IMR-90 (cell line): ENCODE measurements at places on chromosomes 12 and 14.
A peak's percentile ranks its signal among the peaks of the same experiment; 100 is the strongest.

- H3K4me1 ChIP-seq = no peaks in the 10 kb centered on the region
- DNase-seq = no peak
- peaks cover 4% of the 10 kb centered on the region; the same call in 1 of the 2 replicates for H3K36me3 ChIP-seq
- H3K27me3 ChIP-seq = no peaks in the 10 kb centered on the region; the same call in 1 of the 2 replicates
- H3K27ac ChIP-seq = no peak overlapping the region
These were observed 12.2 kb downstream of the DEGS2 start for GRCh38 chr14:100147181-100147631.

DNA sequence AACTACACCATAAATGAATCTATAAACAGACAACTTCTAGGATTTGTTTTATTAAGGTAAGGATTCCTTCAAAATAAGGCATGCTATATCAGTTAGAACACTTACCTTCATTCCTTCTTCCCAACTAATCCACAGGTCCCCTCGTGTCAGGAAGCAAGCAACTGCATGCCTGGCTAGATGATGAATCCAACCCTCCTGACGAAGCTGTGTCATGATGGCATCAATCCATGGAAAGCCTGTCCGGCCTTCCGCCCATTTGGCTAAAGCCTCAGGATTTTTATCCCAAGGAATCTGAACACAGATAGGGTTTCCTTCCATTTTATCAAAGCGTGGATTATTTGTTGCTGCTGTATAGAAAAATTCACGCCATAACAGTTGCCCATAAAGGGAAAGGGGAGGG is 12.5 kb upstream of the MTERF2 start:
- peaks cover 4% of the 10 kb centered on the region for H3K4me1 ChIP-seq
- no peaks in the 10 kb centered on the region for H3K27me3 ChIP-seq
- peaks cover 3% of the 10 kb centered on the region; the same call in 1 of the 2 replicates for H3K36me3 ChIP-seq

- no peaks in the 10 kb centered on the region for H3K27me3 ChIP-seq
- H3K36me3 ChIP-seq = no peaks in the 10 kb centered on the region
- H3K4me3 ChIP-seq = no peak overlapping the region
These were observed 292.4 kb upstream of the PWP1 start for GRCh38 chr12:107393043-107393717.

DNA sequence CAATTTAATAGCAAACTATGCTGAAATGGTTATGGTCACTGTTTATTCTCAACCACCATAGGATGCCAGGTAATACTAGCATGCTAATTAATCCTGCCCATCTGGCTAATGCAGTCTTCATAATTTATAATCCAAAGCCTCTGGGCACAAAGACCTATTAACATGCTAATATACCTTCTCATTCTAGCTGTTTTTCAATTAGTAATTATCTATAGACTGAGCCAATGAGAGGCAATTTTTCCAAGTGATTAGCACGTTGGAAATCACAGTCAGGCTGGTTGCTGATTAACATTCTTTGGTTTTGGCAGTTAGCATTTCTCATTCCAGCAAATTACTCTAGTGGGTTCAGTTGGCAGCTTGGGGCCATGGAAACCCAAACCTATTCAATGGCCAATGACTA is 357.2 kb downstream of the SEC23A start:
- H3K36me3 ChIP-seq = no peaks in the 10 kb centered on the region
- H3K4me1 ChIP-seq = no peaks in the 10 kb centered on the region
- H3K4me3 ChIP-seq = no peak overlapping the region
- DNase-seq = no peak

- no peaks in the 10 kb centered on the region for H3K27me3 ChIP-seq
- H3K27ac ChIP-seq = no peak overlapping the region
These were observed 114.8 kb downstream of the RERGL start for GRCh38 chr12:17975239-17975638.

- H3K36me3 ChIP-seq = no peaks in the 10 kb centered on the region
- H3K4me1 ChIP-seq = no peaks in the 10 kb centered on the region
- no peak overlapping the region for H3K27ac ChIP-seq
- no peaks in the 10 kb centered on the region for H3K27me3 ChIP-seq
These were observed 107.4 kb downstream of the GRIP1 start for GRCh38 chr12:66571361-66571915.

DNA sequence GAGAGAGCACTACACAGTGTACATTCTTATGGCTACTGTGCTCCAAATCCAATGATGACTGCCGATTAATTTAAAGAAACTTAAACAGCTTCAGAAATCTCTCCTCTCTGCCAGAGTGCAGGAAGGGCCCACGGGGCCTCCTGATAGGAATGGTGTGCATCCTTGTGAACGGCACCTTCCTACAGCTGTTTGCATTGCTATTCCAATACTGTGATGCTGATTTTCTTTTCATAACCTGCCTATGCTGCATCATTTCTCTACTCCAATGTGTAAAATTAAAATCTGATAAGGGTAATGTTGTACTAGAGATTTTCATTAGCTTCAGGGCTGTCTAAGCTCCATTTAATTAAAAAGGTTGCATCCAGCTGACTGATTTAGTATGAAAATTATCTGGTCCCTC is 159.0 kb downstream of the HELB start:
- peaks cover 1% of the 10 kb centered on the region; the same call in 1 of the 2 replicates for H3K27me3 ChIP-seq
- H3K36me3 ChIP-seq = no peaks in the 10 kb centered on the region
- no peak for DNase-seq
- H3K4me1 ChIP-seq = no peaks in the 10 kb centered on the region
- H3K27ac ChIP-seq = no peak overlapping the region
- no peak overlapping the region for H3K4me3 ChIP-seq

GRCh38 chr14:52706286-52706685 is 714 bp upstream of the PSMC6 start:
- H3K36me3 ChIP-seq = peaks cover 5% of the 10 kb centered on the region
- H3K27ac ChIP-seq = no peak overlapping the region
- H3K27me3 ChIP-seq = no peaks in the 10 kb centered on the region
- H3K4me3 ChIP-seq = no peak overlapping the region

DNA sequence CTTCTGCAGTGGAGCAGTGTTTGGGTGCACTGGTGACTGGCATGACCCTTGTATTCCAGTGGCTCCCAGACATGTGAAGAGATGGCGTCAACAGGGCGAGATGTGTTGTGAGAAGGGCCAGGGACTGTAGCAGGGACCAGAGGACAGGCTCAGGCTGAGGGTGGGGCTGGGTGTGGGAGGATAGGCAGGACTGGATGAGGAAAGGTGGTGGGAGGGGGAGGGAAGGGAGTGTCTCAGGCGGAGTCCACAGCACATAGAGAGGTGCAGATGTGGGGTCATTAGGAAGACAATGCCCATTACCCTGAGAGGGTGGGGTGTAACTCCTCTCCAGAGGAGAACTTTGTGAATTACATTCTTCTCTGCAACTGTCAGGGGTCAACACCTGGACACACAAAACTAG is 78.5 kb downstream of the DICER1 start:
- H3K27ac ChIP-seq = no peak overlapping the region
- H3K4me1 ChIP-seq = peaks cover 5% of the 10 kb centered on the region; the same call in 1 of the 2 replicates
- peaks cover 5% of the 10 kb centered on the region for H3K27me3 ChIP-seq
- no peak for DNase-seq

DNA sequence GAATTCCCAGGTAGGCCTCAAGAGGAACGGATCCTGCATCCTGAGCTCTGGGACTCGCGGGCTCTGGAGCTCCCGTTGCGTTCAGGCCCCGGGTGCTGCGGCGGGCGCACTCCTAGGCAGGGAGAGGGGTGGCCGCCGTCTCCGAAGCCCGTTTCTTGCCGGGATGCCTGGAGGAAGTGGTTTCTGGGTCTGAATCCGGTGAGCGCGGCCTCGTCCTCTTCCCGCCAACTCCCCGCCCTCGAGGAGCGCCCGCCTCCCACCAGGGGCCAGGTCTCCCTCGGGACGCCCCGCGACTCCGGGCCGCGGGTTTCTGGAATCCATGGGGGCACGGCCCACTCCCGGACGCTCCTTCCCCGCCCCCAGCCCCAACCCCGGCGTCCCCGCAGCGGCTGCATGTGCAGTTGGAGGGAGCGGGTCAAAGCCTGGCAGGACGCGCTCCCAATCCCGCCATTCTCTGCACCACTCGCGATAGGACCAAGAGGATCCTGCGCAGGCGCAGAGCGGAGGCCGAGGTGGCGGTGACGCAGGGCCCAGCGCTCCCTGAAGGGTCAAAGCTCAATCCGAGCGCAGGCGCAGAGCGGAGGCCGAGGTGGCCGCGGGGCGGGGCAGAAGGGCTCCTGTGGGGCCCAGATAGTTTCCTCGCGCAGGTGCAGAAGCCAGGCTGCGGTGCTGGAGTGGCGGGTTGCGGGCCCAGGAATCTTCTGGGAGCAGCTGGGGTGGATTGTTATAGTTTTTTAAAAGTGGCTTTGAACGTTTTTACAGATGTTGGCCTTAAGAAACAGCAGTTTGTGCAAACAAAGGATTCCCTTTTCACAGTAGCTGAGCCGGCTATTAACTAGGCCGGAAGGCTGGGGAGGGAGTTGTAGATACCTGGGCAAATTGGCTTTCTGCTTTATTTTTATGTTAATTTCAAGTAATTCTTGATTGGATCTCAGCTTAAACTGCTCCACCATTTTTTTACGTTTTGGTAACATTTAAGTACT is 796.4 kb downstream of the AACS start:
- H3K27ac ChIP-seq = no peak overlapping the region
- no peak for DNase-seq
- no peak overlapping the region for H3K4me3 ChIP-seq

GRCh38 chr14:38705220-38705619 is 397.8 kb downstream of the SEC23A start:
- H3K4me1 ChIP-seq = no peaks in the 10 kb centered on the region
- H3K27me3 ChIP-seq = no peaks in the 10 kb centered on the region
- H3K27ac ChIP-seq = no peak overlapping the region

- peaks cover 6% of the 10 kb centered on the region for H3K4me1 ChIP-seq
- no peak overlapping the region for H3K4me3 ChIP-seq
- no peak overlapping the region for H3K27ac ChIP-seq
- H3K36me3 ChIP-seq = no peaks in the 10 kb centered on the region
- no peak for DNase-seq
- no peaks in the 10 kb centered on the region for H3K27me3 ChIP-seq
These were observed 179.9 kb downstream of the BTG1 start for GRCh38 chr12:91965781-91966180.

DNA sequence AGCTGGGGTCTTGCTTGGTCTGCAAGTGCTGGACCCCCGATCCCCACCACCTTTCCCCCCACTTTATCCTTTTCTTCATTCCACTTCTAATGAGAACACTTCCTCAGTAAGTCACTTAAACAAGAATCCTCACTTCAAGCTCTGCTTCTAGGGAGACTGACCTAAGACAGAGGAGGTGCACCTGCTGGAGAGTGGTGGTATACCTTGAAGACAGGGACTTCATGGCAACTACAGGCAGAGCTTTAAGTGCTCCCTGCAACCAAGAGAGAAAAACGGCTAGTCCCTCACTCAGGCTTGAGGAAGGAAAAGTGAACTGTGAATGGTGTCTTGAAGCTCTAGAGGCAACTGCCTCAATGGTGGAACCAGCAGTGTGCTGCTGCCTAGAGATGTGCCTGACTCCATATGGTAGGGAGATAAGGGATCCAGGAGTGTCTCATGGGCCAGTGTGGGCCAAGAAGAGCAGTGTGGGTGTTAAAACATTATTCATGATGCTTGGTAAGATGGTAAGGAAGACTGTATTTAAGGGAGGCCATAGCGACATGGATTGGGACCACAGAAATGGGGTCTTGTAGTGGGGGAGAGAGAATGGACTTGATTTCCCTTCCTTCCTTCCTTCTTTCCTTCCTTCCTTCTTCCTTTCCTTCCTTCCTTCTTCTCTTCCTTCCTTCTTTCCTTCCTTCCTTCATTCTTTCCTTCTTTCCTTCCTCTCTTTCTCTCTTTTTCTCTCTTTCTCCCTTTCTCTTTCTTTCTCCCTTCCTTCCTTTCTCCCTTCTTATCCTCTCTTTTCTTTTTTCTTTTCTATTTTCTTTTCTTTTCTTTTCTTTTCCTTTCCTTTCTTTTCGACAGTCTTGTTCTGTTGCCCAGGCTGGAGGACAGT is 96.2 kb upstream of the NAP1L1 start:
- H3K4me3 ChIP-seq = no peak overlapping the region
- H3K27me3 ChIP-seq = no peaks in the 10 kb centered on the region
- no peak overlapping the region for H3K27ac ChIP-seq
- DNase-seq = no peak

- H3K36me3 ChIP-seq = no peaks in the 10 kb centered on the region
- DNase-seq = peak; percentile 47
- no peak overlapping the region for H3K4me3 ChIP-seq
- no peaks in the 10 kb centered on the region for H3K4me1 ChIP-seq
These were observed 180.2 kb downstream of the ACSS3 start for GRCh38 chr12:81257947-81258551.

DNA sequence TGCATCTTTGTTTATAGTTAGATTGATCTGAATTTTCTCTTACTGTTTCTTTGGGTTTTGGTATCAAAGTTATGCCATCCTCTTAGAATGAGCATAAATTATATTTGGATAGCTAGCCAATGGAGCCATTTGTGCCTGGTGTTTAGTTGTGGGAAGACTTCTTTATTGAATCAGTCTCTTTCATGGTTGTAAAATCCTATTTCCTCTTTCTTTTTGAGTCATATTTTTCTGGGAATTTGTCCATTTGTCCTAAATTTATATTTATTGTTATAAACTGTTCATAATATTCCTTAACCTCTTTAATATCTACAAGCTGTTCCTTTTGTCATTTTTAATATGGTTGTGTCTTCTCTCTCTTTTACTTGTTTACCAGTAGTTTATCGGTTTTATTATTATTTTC is 462.5 kb downstream of the AEBP2 start:
- no peaks in the 10 kb centered on the region for H3K4me1 ChIP-seq
- no peaks in the 10 kb centered on the region for H3K36me3 ChIP-seq
- H3K27me3 ChIP-seq = no peaks in the 10 kb centered on the region
- H3K27ac ChIP-seq = no peak overlapping the region

DNA sequence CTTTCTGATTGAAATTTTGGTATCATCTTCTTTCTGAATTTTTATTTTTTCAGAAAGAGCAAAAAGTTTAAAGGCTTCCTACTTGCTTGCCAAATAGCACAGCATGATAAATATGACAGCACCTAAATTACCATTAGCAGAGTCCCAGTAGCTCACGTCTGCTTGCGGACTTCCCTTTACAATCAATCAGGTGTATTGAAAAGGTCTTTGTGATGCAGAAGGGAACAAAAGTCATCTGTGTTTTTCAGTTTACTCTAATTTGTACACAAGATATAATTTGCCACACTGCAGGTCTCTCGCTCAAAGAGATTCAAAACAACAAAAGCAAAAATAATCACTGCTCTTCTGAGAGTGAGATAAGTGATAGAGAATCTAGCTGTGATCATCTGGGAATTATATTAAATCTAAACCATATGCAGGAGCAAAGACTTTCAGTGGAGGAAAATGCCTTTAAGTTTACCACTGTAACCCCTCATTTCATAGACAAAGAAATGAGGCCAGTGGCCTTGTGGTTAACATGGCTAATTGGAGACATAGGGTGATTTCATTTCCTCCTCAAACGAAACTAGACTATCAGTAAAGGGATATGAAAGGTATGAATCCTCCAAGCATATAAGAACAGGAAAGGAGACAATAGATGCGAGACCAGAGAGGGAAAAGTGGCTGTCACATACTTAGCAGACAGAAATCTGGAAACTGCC is 240.8 kb upstream of the TMPO start:
- H3K36me3 ChIP-seq = no peaks in the 10 kb centered on the region
- H3K4me3 ChIP-seq = no peak overlapping the region
- DNase-seq = no peak
- no peak overlapping the region for H3K27ac ChIP-seq
